ENCODE measurements at places on chromosomes 2 and 18. TPM values are rescaled to one million over a fixed set of nuclear protein-coding genes. Genes with fewer than 3 reads are reported as not detected.

The TMX3 gene
- 73.6 TPM for total RNA-seq

The FAP gene
- total RNA-seq = not detected

The THOC1 gene
- total RNA-seq = 69.9 TPM

The XDH gene
- not detected for total RNA-seq

The APLF gene
- 8.2 TPM for total RNA-seq

The SERPINB10 gene
- not detected for total RNA-seq

The L3MBTL4 gene
- 0.53 TPM for total RNA-seq

The LGALSL gene
- not detected for total RNA-seq

The CDH2 gene
- total RNA-seq = not detected

The C2orf66 gene
- not detected for total RNA-seq

The MAPK4 gene
- total RNA-seq = not detected

The IL37 gene
- total RNA-seq = not detected

The ARHGEF33 gene
- total RNA-seq = 0.53 TPM

The C2orf80 gene
- total RNA-seq = not detected

The COL6A3 gene
- total RNA-seq = 2.1 TPM

The FEV gene
- total RNA-seq = not detected

The NT5C1B gene
- not detected for total RNA-seq

The APCDD1 gene
- not detected for total RNA-seq

The TNS1 gene
- 1.2 TPM for total RNA-seq

The GPAT2 gene
- 2.9 TPM for total RNA-seq

The TXNDC2 gene
- total RNA-seq = not detected

The RNF138 gene
- total RNA-seq = 61.8 TPM

The TEX51 gene
- not detected for total RNA-seq

The ECEL1 gene
- total RNA-seq = not detected

The AGXT gene
- not detected for total RNA-seq

The TMEM178A gene
- total RNA-seq = not detected

The BMP10 gene
- not detected for total RNA-seq

The ARHGAP25 gene
- total RNA-seq = 162 TPM

The VPS4B gene
- total RNA-seq = 93.0 TPM

The DYNAP gene
- not detected for total RNA-seq

The GULP1 gene
- total RNA-seq = not detected

The CTAGE1 gene
- total RNA-seq = not detected

The VSNL1 gene
- not detected for total RNA-seq

The GRP gene
- not detected for total RNA-seq

The CMPK2 gene
- total RNA-seq = 3.5 TPM

The ABCA12 gene
- total RNA-seq = not detected

The CHRNA1 gene
- not detected for total RNA-seq

The CHRND gene
- not detected for total RNA-seq

The CD302 gene
- total RNA-seq = 1.0 TPM

The HTRA2 gene
- total RNA-seq = 41.1 TPM

The CTDSP1 gene
- total RNA-seq = 182 TPM

The BIN1 gene
- total RNA-seq = 103 TPM

The ALPG gene
- not detected for total RNA-seq

The CNGA3 gene
- total RNA-seq = not detected

The ZAP70 gene
- 419 TPM for total RNA-seq

The PAX3 gene
- total RNA-seq = not detected

The PRKRA gene
- total RNA-seq = 52.4 TPM

The RESP18 gene
- total RNA-seq = not detected

The LIPT1 gene
- total RNA-seq = 24.4 TPM

The MSH6 gene
- 39.4 TPM for total RNA-seq

The BOLL gene
- not detected for total RNA-seq

The ABHD1 gene
- 1.3 TPM for total RNA-seq

The RAPGEF4 gene
- not detected for total RNA-seq
